ENCODE measurements at places on chromosomes 12 and 14. TPM values are rescaled to one million over a fixed set of nuclear protein-coding genes. Genes with fewer than 3 reads are reported as not detected.

Gene SLC25A3
- 570 TPM for total RNA-seq

Gene CACNA1C
- total RNA-seq = 0.27 TPM

Gene FOXG1
- total RNA-seq = not detected

Gene RND1
- 7.9 TPM for total RNA-seq

DNA sequence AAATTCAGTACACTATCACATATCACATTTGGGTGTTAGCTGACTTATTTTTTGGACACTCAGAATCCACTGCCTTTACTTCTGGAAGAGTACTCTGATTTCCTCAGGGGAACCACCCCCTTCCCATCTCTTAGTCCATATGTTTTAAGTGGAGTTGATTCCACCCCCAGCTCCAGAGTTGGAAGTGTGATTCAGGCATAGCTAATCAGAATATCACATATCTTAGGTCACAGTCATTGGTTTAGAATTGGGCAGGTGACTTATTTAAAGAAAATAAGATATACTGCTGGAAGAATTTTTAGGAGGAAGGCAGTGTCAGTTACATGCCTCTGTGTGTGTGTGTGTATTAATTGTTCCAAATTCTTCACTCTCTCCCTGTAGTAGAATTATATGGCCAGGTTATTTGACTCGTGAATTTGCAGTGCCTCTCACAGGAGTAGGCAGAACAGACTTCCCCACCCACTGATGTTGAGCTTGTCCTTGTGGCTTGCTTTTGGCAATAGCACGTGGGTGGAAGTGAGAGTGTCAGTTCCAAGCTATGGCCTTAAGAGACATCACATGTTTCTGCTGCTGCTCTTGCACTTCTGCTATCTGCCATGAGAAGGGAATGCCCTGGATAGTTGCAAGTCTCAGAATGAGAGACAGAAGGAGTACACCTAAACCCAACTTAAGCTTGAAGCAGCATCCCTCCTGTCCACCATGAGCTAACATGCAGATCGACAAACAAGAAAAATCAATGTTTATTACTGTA is 6.4 kb upstream of the GAS2L3 start:
- H3K27ac ChIP-seq = no peak overlapping the region
- no peaks in the 10 kb centered on the region for H3K36me3 ChIP-seq
- H3K27me3 ChIP-seq = peaks cover 21% of the 10 kb centered on the region
- H3K4me3 ChIP-seq = no peak overlapping the region
- peaks cover 14% of the 10 kb centered on the region for H3K4me1 ChIP-seq

- H3K4me3 ChIP-seq = peak overlapping the region; percentile 60
Observed at GRCh38 chr14:21940887-21941856, 267.6 kb upstream of the OR4E1 start.

- H3K4me1 ChIP-seq = peaks cover 19% of the 10 kb centered on the region
- no peak overlapping the region for H3K27ac ChIP-seq
- no peaks in the 10 kb centered on the region for H3K36me3 ChIP-seq
- no peak overlapping the region for H3K4me3 ChIP-seq
- H3K27me3 ChIP-seq = no peaks in the 10 kb centered on the region
Observed at GRCh38 chr14:93035917-93036651, 79.6 kb downstream of the ITPK1 start.

DNA sequence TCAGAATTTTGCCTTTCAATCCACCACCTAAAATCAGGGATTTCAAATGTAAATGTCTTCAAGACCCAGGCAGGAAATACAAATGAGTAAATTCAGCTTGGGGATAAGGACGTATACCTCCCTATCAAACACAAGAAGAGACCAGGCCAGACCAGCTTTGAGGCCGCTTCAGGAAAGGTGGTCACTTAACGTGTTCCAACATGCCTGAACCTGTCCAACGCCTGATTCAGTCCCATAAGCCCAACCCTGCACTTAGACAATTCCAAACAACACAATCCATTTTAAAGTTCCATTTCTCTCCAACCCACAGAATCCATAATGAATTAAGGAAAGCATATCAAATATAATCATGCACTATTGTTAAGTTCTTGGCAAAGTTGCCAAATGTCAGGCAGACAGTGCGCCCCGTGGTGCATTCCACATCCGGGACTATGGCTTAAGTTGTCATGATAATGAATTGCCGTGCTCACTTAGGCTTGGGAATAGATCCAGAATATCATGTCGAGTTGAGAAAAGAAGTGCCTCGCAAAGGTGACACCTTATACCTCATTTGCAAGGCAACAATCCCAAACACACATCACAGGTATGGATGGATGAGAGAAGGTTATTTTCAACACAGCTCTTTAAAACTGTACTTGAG is 35.5 kb downstream of the CCDC60 start:
- no peak overlapping the region for H3K27ac ChIP-seq
- H3K4me1 ChIP-seq = peaks cover 7% of the 10 kb centered on the region
- H3K36me3 ChIP-seq = no peaks in the 10 kb centered on the region
- H3K4me3 ChIP-seq = no peak overlapping the region
- DNase-seq = no peak
- H3K27me3 ChIP-seq = peaks cover 2% of the 10 kb centered on the region

Gene GDF3
- not detected for total RNA-seq
